ENCODE measurements at places on chromosomes 12 and 14.

DNA sequence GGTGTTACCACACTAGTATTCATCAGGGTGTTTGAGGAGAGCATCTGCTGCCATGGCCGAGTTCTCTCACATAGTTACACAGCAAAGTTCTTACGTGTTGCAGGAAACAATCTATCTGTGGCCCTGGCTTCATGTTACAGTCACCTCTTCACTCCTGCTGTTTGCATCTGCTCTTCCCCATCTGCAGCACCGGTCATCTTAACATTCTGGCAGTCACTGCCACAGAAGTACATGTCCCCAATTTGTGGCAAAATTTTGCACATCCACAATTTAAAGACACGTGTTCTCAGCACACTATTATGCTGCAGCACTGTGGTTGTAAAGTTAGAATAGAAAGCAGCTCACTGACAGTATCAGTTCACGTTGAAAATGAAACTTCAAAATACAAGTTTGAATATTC is 23.2 kb downstream of the MAPK1IP1L start:
- peak; percentile 52 for DNase-seq

GRCh38 chr14:93878212-93878611 is 48.9 kb upstream of the FAM181A start:
- DNase-seq, result no peak

- DNase-seq, result no peak
These were observed 138.3 kb downstream of the KSR2 start for GRCh38 chr12:117830471-117830870.

GRCh38 chr12:108779998-108780688 is 48.8 kb upstream of the CORO1C start:
- DNase-seq, result no peak

DNA sequence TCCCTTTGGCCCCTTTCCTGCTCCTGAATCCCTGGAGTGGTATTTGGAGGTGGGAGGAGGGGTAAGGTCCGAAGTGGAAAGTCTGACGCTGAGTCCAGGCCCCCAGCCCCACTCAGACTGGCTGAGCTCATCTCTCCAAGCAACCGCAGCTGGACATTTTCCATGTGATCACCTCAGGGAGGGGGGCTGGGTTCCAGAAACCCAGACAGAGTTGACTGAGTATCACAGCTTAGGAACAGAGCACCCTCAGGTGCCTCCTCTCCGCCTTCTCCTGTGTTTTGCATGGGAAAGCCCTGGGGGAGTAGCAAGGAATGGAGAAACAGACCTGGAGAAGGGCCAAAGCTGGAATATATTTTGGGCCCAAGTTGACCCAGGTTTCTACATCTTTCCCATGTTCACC is 8.0 kb upstream of the ITGA5 start:
- DNase-seq, result no peak

DNA sequence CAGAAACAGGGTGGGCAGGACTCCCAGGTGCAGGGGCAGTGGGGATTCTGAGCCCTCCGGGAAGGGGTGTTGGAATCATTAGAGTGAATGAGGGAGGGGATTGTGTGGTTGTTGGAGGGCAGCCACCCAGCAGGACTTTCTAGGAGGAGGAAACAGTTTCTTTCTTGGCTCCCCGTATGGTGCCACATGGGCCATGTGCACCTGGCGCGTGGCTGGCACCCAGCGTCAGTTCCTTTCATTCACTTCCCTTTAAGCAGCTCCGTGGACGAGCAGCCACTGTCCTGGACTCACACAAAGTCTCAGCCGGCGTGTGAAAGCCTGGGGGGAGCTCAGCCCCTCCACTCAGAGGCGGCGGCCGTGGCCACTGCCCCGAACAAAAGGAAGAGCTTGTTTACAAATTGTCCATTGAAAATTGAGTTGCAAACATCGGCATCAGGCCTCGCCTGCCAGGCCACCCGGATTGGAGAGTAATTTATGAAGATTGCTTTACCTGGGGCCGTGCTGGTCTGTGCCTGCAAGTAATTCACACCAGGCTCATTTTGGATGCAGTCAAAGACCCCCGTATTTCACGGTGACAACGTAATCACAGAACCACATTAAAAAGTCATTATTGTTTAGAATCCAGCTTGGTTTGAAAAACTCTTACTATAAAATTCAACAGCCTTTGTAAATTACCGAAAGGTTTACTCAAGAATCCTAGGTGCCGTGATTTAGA is 101.7 kb upstream of the C14orf180 start:
- DNase-seq, result no peak

DNA sequence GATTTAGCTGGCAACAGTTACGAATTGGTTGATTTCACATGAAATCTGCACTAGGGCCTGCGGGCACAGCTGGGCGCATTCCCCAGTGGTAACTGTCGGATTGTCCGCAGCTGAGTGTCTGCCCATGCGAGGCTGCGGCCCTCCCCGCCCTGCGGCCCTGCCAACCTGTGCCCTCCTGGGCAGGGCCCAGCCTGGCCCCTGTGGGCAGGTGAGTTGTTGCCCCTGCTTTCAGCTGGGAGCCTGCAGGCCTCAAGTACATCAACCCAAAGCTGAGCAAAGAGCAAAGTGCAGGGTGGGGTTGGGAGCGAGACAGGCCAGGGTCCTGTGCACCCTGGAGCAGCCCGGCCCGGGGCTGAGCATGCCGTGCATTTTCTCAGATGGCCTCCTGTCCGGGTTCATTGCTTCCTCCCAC is 89.1 kb downstream of the ADGRD1 start:
- no peak for DNase-seq

GRCh38 chr14:94501588-94502516 is 7.4 kb downstream of the SERPINA12 start:
- DNase-seq, result no peak

DNA sequence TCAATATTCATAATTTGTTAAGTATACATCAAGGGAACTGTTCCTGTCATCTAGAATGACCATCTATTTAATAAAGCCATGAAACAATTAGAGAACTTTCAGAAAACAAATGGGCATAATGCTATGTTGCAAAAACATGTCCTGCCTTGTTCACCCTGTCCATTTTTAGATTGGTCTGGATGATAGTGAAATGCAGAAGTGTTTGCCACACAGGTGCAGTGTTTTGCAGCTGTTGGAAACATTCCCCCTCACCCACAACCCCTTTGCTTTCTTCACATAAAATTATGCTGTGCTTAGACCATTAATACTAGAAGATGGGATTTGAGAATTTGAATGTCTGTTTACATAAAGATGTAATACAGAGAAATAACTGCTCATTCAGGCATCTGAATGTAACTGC is 36.5 kb downstream of the LEMD3 start:
- DNase-seq, result no peak

DNA sequence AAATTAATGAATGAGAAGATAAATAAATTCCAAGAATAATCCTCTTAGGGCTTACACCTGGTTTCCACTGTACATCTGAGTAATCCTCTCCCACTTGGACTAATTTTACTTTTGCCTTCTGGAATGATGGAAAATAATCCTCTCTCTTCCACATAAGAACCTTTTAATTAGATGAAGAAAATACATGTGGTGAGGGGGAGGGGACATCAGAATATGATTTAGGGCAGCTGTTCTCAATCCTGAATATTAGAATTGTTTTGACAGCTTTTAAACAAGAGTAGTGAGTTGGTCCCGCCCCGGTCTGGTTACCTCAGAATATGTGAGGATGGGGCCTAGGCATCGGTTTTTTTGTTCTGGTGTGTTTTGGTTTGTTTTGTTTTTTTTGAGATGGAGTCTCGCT is 51.5 kb downstream of the HECTD4 start:
- no peak for DNase-seq

GRCh38 chr12:1836854-1837421 is 16.6 kb downstream of the LRTM2 start:
- DNase-seq, result no peak

DNA sequence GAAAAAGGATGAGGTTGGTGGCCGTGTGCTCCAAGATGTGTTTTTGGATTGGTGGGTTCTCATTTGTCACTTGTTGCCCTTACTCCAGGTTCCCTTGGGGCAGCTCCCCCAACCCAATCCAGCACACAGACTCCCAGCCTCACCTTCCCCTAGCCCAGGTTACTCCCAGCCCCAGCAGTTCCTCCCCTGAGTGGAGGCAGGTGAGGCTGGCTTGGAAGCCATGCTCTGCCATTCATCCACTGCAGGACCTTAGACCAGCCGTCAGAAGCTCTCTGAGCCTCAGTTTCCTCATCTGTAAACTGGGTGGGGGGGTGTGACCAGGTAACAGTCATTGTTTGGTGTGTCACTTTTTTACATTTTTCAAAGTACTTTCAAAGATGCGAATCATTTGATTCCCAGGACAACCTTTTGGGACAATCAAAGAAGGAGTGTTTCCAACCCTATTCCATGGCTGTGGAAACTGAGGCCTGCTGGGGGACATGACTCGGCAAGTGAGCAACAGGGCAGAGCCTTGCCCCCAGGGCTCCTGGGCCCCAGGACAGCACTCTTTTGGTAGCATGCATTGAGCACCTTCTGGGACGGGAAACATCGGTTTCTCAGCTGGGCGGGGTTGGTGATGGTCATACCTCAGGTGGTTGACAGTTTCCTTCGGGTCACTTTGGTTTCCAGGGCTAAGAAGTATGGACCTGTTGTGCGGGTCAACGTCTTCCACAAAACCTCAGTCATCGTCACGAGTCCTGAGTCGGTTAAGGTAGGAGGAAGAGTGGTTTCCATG is 7.2 kb downstream of the CYP46A1 start:
- no peak for DNase-seq

- DNase-seq, result no peak
These were observed 207.9 kb downstream of the BTG1 start for GRCh38 chr12:91937706-91938105.

GRCh38 chr14:94143239-94143638 is 13.8 kb upstream of the IFI27L2 start:
- peak; percentile 66 for DNase-seq

GRCh38 chr14:94975366-94975765 is 182.0 kb downstream of the DICER1 start:
- no peak for DNase-seq

GRCh38 chr12:131035245-131035681 is 81.6 kb downstream of the ADGRD1 start:
- DNase-seq, result no peak

- no peak for DNase-seq
These were observed 8.9 kb downstream of the ANKRD9 start for GRCh38 chr14:102500713-102501112.

DNA sequence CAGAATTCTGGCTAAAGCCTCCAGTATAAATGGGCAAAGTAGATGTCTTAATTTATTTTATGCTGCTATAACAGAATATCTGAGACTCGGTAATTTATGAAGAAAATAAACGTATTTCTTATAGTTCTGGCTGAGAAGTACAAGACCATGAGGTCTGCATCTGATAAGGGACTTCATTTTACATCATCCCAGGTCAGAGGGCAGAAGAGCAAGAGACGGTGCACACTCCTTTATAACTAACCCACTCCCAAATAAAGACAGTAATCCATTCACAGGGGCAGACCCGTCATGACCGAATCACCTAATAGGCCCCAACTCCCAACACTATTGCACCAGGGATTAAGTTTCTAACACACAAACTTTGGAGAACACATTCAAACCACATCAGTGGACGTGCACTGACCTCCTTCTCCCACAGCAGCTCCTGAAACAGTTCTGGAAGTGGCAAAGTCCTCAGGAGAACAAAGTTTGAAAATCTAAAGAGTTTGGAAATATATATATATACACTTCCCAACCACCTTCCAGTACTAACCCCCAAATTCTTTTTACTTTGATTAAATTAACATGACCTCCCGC is 116.5 kb downstream of the MED13L start:
- no peak for DNase-seq

DNA sequence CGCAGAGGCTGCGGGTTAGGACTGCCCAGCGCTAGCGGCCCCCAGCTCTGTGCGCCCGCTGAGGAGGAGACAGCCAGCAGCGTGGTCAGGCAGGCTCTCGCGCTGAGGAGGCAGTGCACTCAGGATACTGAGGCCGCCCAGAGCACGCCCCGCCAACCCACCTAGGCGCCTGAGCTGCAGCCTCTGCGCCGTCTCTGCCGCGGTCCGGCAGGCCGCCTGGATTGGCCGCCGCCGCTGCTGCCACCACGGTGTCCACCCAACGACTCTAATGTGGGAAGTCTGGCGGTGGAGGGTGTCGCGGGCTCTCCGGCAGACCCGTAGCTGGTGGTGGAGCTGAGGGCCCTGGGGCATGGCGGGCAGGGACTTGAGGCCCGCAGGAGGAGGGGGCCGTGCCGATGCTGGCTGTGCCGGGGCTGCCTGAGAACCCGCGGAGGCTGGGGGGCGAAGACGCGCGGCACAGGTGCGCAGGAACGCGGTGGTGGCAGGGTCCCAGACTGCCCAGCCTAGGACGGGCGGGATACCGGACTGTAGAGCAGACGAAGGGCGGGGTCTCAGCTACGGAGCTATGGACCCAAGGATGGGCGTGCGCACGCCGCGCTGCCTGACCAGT is 69.9 kb downstream of the ASCL4 start:
- DNase-seq, result peak; percentile 34
